ENCODE measurements at places on chromosomes 4 and X.

- DNase-seq, result no peak
Measured at GRCh38 chr4:39961311-39961877, 16.3 kb downstream of the PDS5A start.

DNA sequence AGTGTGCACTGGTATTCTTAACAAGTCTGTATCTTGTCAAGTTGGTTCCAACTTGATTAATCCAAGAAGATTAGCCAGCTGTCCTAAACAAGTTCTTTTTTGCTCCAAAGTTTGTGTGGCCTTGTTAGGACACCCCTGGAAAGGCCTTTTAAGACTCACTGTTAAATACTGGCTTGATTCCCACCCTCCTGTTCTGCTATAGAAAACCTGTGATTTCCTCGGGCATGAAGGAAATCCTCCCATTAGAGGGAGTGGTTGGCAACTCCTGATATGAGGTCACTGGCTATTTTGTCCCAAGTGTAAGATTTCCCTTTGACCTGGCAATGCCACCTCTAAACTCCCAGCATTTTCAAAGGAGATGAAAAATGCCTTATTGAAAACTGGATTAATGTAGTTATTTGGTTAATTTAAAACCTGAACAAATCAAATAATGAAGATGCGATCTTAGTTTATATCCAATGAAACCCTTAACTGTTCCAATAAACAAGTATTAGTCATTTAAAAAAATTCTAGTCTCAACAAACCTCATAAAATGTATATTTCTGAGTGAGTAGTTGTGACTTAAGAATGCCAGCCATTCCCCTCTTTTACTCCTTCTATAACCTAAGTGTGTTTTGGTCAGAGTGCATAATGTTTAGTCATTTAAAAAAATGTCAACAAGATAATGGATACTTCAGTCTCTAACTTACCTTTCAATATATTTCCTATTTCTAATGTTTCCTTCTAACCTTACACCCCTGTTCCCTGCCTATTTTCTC is 94.4 kb downstream of the NPNT start:
- no peak for DNase-seq

- peak; percentile 74 for DNase-seq
Measured at GRCh38 chr4:6668391-6668790, 25.3 kb upstream of the S100P start.

DNA sequence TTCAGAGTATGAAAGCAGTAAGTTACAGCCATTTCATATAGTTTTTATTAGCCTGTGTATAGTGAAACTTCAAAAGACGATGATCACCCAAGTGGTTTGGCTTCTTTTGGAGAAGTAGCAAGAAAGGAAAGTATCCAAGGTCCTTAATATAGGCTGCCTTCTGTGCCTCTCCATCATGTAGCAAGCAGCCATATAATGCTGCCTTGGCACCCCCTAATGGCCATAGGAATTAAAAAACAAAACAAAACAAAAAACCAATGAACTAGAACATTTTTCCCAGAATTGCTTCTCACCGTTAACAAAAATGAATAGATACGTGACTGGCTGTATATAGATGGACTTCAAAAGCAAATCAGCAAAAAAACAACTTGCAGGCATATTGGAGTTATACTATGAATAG is 18.9 kb downstream of the LAMP2 start:
- DNase-seq, result no peak

DNA sequence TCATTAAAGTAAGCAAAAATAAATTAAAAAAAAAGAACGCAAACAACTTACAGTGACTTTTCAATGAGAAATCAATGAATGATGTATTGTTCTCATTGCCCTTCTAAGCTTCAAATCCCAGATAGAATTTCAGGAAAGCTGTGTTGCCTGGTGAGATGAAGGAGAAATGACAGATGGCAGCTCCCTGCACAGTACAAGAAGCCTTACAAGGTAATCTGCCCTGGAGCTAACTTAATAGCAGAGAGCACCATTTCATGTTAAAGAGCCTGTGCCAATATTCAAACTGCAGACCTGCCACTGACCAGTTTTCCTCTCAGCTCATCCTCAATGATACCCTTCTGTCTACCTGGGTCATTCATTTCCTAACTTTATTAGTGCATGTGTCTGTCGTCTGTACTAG is 54.0 kb downstream of the GC start:
- no peak for DNase-seq

DNA sequence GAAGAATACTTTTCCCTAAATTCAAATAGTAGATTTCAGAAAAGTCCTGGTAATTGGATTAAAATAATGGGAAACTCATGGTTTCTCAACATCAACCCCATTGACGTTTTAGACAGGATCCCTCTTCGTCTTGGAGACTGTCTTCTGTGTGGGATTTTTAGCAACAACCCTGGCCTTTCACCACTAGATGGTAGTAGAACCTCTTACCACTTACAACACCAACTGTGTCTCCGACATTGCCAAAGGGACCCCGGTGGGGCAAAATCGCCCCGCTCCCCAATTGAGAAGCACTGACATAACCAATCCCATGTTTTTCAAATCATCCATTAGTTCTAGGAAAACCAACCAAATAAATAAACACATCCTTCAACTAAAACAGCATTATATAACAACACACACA is 16.9 kb upstream of the ANOS1 start:
- DNase-seq, result peak; percentile 44

GRCh38 chr4:125704726-125705125 is 390.0 kb downstream of the FAT4 start:
- DNase-seq, result no peak

DNA sequence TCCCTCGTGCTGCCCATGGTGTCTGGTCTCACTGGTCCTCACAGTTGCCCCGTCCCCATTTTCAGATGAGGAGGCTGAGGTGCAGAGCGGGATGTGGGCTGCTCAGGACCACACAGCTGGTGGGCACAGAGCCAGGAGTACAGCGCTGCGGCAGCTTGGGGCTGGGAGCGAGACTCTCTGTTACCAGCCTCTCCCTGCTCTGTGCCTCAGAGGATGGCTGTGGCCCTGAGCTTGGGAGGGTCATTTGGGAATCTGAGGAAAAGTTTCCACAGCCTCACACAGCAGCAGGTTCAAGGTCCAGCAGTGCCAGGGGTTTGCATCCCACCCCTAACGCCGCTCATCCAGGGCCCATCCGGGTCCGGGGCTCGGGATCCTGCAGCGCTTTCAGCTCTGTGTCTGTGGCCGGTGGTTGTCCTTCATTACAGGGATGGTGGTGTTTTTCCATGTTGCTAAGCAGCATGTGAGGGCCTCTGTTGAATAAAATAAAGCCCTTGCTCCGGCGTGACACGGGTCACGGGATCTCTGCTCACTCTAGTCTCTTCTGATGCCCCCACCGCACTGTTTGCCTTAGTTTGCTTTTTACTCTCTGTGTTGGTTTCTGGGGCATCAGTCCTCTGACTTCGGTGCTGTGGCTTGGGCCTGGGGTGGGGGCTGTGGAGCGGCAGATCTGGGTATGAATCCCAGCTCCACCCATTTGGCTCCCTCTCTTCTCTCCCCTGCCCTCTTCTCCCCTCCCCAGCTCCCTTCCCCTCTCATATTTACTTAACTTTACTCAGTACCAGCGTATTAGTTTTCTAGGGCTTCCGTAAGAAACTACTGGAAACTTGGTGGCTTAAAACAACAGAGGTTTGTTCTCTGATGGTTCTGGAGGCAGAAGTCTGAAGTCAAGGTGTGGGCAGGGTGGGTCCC is 6.5 kb downstream of the WFS1 start:
- no peak for DNase-seq

DNA sequence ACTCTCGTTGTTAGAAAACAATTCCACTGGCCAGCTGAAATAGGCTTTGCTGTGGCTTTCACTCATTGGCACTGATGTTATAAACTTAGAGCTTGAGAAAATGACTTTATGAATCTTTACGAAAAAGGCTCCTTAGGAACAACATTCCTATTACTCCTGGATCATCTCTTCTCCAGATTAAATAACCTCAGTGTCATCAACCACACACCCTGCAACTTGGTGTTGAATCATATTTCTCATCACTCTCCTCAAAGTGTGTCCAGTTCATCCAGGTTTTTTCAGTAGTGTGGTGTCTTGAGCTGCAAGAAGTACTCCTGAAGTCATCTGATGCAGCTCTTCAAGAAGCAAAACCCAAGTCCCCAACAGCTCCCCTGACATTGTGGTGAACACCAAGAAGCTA is 28.1 kb upstream of the ANOS1 start:
- no peak for DNase-seq

DNA sequence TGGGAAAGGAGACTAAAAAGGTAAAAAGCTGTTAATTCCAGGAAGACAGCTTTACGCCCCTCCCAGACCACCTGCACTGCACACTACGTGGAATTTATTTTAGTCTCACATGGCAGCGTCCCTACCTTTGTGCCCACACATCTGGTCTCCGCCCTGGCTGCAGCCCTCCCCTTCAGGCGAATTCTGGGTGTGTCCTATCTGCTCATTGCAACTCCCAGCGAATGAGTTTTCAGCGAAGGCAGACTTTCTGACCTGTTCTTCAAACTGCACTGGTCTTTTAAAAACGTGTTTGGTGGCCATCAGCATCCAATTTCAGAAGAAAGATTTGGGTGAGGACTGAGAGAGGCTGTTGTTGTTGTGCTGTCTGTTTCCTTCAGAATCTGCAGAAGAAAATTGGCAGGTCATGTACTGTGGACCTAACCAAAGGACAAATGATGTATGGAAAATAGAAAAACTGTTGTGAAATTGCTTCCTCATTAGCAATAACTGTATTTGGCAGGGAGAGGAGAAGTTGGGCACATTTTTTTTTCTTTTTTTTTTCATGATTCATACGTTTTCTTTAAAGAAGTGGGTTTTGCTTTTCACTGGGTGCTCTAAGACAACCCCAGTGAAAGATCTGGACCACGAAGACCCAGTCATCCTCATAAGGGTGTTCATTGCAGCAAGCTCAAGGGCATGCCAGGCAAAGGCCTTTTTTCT is 4.2 kb downstream of the TLR8 start:
- no peak for DNase-seq

- no peak for DNase-seq
Measured at GRCh38 chr4:155445306-155445705, 68.5 kb upstream of the MAP9 start.

DNA sequence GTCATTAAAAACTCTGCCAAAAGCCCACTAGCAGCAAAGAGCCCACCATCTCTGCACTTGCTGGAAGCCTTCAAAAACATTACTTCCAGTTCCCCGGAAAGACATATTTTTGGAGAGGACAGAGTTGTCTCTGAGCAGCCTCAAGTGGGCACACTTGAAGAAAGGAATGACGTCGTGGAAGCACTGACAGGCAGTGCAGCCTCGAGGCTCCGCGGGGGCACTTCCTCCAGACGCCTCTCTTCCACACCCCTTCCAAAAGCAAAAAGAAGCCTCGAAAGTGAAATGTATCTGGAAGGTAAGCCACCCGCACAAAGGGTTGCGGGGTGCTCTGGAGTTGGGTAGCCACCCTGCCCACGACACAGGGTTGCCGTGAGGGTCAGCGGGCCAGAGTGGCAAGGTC is 25.9 kb downstream of the OFD1 start:
- DNase-seq, result no peak

DNA sequence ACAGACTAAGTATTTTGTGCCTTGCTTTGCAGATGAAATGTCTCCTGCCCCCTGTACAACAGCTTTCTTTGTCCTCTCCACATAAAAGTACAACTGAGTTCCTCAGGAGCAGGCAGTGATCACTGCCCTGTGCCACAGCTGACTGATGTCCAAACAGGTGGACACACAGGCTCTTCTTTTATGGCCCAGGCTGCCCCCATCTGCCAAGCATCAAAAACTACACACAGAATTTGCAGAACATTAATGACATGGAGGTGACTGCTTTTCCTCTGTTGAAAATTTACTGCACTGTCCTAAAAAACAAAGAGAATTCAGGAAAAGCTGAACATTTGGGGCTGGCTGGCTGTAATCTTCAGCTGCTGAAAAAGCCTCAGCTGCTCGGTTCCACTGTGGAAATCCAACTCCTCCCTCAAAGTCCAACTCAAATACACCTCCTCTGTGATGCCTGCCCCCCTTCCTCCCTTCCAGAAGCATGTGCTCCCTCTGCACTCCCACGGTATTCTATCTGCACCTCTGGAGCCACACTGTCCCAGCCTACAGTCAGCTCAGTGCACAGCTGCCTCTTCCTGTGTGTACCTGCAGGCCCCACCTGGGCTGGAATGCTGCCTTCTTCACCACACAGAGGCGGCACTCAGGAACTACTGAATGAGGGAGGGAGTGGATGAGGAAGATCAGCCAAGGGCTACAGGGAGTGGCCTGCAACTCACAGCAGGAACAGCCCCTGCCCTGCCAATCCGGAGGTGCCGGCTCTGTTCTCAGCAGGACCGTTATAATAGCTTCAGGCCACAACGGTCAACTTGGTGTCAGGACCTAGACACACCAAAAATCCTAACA is 10.3 kb downstream of the AFAP1 start:
- DNase-seq, result no peak

GRCh38 chr4:59058543-59058942 is 1948.4 kb upstream of the IGFBP7 start:
- no peak for DNase-seq

DNA sequence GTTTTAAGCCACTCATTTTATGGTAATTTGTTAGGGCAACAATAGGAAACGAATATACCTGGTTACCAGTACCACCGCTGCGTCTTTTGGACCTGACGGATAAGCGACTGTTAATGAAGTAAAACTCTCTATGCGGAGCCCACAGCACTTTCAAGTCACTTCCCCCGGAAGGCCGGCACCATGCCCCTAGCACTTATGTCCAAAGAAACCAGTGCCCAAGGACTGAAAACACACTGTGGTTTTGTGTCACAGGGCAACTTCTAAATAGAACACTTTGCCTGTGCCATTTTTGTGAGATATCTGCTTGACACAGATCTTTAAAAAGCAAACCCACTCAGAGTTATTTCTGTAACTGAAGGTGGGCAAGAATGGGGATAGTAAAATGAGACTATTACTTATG is 22.7 kb downstream of the SH3KBP1 start:
- DNase-seq, result no peak

DNA sequence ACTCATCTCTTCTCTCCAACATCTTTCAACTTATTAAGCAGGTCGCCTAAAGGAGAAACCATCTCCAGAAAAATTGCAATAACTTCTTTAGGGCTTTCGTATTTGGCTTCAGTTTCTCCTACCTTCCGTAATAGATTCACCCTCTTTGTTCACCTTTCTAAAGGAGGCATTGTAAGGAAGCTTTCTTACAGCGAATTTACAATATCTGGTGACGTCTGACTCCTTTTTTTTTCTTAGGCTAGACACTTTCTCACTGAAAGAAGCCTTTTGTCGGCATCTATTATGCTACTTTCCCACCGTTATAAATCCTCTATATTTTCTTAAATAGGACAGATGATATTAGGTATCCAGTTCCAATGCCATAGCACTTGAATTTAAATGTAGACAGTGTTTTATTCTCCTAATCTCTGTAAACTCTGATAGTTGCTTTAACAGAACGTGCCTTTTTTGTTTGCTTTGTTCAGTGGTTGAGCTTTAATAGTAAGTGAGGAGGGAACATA is 302.4 kb downstream of the IL1RAPL1 start:
- no peak for DNase-seq

All from AG08396 (cell line).